ENCODE measurements at places on chromosomes 1 and 21. TPM values are rescaled to one million over a fixed set of nuclear protein-coding genes. Genes with fewer than 3 reads are reported as not detected.

GRCh38 chr1:216812966-216813365 is 89.7 kb upstream of the ESRRG start:
- H3K27ac ChIP-seq = no peak overlapping the region
- H3K27me3 ChIP-seq = no peaks in the 10 kb centered on the region
- H3K4me3 ChIP-seq = no peak overlapping the region

DNA sequence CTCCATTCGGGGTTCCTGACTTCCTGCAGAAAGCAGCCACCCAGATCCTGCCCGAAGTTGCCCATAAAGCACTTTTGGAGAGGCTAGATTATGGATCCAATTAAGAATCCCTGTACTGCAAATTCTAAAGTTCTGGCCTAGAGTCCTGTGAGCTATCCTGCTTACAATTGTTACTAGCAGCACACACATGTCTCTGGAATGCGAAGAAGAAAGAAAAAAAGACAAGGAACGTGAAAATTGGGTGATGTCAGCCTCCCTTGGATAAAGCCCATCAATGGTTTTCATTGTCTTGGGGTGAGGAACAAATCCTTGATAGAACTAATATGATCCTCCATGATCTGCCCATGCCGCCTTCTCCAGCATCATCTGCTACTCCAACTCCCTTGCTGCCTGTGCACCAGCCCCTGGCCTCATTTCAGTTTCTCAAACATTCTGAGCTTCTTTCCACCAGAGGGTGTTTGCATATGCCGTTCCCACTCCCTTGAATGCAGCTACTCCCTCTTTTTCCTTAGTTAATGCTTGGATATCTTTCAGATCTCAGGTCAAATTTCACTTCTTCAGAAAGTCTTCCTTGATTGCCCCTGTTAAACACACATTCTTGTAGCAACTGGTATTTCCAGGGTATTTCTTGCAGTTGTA is 94.0 kb downstream of the ST6GALNAC5 start:
- H3K27me3 ChIP-seq = no peaks in the 10 kb centered on the region
- no peaks in the 10 kb centered on the region for H3K4me1 ChIP-seq
- H3K36me3 ChIP-seq = no peaks in the 10 kb centered on the region
- no peak overlapping the region for H3K4me3 ChIP-seq
- no peak overlapping the region for H3K27ac ChIP-seq
- no peak for DNase-seq

GRCh38 chr1:229344937-229345684 is 2.3 kb upstream of the CCSAP start:
- no peak overlapping the region for H3K27ac ChIP-seq
- no peaks in the 10 kb centered on the region for H3K36me3 ChIP-seq
- H3K4me1 ChIP-seq = no peaks in the 10 kb centered on the region
- H3K27me3 ChIP-seq = peaks cover 18% of the 10 kb centered on the region

- H3K27me3 ChIP-seq = no peaks in the 10 kb centered on the region
- H3K27ac ChIP-seq = no peak overlapping the region
- H3K36me3 ChIP-seq = no peaks in the 10 kb centered on the region
- no peak overlapping the region for H3K4me3 ChIP-seq
- no peaks in the 10 kb centered on the region for H3K4me1 ChIP-seq
Measured at GRCh38 chr21:46598581-46599572, 6.0 kb downstream of the S100B start.

Gene MATN1
- 0.03 TPM for polyA plus RNA-seq

Gene ALX3
- not detected for polyA plus RNA-seq

Measured in small intestine (tissue), 16 donors.